ENCODE measurements at places on chromosomes 7 and 10.

GRCh38 chr7:72058579-72058978 lies 353.6 kb downstream of the CALN1 start:
- no peak for DNase-seq

DNA sequence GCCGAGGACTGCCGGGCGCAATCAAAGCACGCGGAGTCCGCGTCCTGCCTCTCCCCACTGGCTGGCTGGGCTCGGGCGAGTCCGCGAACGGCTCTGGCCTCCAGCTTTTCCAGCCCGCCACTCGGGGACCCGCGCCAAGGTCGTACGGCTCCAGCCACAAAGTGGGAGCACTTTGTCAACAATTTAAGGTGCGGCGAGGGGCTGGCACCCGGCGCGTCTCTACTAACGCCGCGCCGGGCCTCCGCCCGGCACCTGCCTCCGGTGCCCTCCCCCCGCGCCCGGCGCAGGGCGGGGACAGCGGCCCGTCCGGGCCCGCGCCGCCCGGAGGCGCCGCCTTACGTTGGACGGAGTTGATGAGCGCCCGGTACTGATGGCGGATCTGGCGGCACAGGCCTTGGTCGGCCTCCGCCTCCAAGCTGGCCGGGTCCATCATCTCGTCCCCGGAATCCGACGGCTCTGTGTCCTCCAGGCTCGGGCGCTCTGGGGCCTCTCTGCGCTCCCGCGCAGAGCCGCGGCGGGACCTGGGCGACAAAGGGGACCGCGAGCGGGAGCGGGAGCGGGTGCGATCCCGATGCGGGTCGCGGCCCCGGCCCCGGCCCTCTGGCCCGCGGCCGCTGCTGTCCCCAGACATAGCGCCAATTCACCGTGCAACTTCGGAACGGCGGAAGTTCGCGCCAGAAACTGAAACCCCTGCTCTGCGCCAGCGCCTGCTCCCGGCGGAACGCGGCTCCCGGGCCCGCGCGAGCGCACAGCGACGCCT lies at the start of gene NSMCE4A:
TSS of gene NSMCE4A (minus strand) at position 683 of the 760 bp plus-strand sequence. CDS start at position 631, 52 bp downstream.
- peak; percentile 74 for DNase-seq

- no peak for DNase-seq
Measured at GRCh38 chr7:155837126-155837479, 24.8 kb upstream of the SHH start.

- peak; percentile 28 for DNase-seq
Measured at GRCh38 chr7:112414855-112415490, 35.3 kb upstream of the IFRD1 start.

- no peak for DNase-seq
Measured at GRCh38 chr7:13062631-13063030, 375.2 kb downstream of the ARL4A start.

GRCh38 chr10:78541481-78542140 lies 507.9 kb downstream of the RPS24 start:
- DNase-seq = no peak

- no peak for DNase-seq
Measured at GRCh38 chr7:1099637-1100036, 11.7 kb downstream of the GPER1 start.

- DNase-seq = no peak
Measured at GRCh38 chr7:16079723-16080122, 341.6 kb downstream of the CRPPA start.

GRCh38 chr10:71285180-71285545 lies 33.9 kb upstream of the SLC29A3 start:
- no peak for DNase-seq

DNA sequence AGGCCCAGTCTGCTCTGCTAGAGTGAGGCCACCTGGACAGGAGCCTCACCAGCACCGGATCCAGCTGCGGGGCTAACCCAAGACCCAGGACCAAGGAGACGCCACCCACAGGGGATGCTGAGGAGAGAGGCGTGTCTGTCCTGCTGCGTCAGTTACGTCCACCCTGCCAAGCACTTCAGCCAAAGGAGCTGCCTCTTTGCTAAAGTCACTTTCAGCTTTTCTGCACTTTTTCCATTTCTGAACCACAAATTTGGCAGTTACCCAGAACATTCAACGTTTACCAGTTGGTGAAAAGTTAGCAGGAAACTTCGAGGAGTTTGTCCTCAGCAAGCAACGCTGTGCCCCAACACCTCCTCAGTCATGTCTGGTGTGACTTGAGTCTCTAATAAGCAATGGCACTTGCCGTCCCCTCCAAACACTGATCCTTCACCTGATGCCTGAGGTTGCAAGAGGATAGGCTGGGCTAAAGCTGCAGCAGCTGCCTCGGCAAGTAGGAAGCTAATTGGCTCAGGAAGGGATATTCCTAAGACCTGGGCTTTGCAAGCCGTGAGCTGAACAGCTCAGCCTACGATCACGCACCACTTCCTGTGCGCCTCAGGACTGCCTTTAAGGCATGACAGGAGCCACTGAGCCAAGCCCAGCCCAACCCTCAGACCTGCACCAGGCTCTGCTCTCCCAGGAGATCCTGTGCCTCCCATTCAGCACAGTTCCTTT lies 40.1 kb downstream of the KCNH2 start:
- no peak for DNase-seq

- DNase-seq = peak; percentile 86
Measured at GRCh38 chr10:124992462-124993344, 50.8 kb downstream of the ZRANB1 start.

DNA sequence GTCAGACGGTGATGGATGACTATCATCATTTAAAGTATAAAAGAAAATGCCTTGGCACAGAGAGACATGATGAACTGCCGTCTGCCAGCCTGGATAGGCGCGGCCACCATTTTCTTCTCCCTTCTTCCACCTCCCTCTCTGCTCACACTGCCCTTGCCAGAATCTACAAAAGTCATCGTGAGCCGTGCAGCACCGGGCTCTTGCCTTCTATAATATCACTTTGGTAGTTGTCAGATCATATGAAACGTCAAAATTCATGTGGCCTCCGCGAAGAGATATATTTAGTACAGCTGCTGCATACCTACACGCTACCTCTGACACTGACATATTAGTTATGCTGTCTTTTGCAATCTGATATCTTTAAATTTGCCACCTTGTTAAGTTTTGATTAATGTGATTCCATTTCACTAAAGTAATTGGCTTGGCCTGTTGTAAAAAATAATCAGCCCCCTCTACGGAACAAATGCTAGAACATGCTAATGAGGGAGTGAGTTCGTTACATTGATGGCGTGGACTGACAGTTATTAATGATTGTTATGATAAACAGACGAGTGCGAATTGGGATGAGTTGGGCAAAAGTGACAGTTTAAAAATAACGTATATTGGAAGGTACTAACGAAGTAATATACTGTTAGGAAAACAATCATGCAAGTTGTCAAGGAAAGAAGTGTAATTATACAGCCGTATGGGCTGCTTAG lies 214.9 kb downstream of the LRMDA start:
- DNase-seq = peak; percentile 17

GRCh38 chr10:97103316-97104080 lies 82.3 kb downstream of the SLIT1 start:
- DNase-seq = no peak

DNA sequence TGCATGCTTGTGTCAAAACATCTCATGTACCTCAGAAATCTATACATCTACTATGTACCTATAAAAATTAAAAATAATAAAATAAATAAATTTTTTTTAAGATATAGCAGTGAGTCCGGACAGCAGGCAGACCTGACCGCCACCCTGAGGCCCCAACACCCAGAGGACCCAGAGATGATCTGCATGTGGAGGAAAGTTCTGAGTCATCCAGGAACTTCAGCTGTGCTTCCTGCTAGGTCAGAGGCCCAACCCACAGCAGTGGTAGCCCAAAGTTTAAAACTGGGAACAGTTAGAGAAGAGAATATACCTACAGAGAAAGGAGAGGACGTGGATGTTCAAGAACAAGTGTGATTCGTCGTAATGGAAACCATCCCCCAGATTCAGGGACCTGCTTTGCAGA lies 683.7 kb upstream of the NRP1 start:
- DNase-seq = no peak

DNA sequence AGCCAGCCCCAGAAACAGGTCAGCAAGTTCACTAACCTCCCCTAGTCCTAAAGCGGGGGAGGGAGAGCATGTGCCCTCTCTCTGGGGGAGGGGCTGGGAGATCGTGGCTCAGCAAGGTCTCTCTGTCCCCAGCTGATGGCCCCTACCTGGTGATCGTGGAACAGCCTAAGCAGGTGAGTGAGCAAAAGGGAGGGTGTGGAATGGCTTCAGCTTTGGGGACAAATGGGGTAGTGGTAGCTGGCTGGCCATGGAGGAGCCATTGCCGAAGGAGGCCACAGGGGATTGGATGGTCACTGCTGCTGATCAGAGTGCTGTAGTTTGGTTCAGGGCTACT lies 779 bp downstream of the NFKB2 start:
- DNase-seq = no peak

DNA sequence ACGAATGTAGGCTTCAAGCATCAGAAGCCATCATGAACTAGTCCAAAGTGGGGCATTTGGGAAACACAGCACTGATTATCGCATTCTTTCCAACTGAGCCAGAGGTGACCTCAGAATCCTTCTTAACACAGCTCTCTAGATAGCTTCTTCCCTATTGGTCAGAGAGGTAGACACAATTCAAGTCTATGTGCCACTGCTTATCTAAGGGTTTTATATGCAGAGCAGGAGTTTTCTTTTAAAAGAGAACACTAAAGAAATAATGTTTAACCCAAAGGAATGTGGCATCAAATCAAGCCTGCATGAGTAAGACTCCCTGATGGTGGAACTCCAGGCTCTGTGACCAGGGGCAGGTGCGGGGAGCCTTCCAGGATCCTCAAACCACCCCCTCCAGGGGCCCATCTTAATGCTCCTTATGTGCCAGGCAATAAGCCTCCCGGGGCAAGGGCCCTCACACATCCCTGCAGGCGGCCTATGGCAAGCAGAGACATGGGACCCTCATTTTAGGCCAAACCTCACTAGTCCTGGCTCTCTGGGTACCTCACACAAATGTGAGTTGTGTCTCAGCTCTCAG lies 13.8 kb downstream of the HSPA12A start:
- DNase-seq = no peak

- DNase-seq = no peak
Measured at GRCh38 chr7:74494076-74494548, 40.4 kb downstream of the GTF2IRD1 start.

DNA sequence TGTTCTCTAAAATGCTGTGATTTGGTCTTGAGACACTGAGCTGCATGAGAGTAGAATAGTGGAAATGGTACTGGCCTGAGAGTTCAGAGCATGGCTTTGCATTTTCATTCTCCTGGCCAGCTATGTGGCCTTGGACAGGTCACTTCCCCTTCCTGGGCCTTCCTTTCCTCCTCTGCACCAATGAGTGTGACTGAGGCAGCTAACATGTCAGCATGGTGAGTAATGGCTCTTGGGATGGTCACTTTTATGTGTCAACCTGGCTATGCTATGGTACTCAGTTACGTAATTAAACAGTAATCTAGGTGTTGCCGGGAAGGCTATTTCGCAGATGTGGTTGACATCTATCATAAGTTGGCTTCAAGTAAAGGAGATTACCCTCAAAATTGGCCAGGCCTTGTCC lies 109.3 kb downstream of the RTKN2 start:
- DNase-seq = no peak

Data from putamen (tissue), 1 donor.